ENCODE measurements at places on chromosomes 7 and 10. TPM values are rescaled to one million over a fixed set of nuclear protein-coding genes. Genes with fewer than 3 reads are reported as not detected.

ZPBP gene
- 0.47 TPM for total RNA-seq

ZNF862 gene
- total RNA-seq = 10.0 TPM

FGFBP3 gene
- total RNA-seq = 29.8 TPM

LDB3 gene
- total RNA-seq = 0.16 TPM

DNA sequence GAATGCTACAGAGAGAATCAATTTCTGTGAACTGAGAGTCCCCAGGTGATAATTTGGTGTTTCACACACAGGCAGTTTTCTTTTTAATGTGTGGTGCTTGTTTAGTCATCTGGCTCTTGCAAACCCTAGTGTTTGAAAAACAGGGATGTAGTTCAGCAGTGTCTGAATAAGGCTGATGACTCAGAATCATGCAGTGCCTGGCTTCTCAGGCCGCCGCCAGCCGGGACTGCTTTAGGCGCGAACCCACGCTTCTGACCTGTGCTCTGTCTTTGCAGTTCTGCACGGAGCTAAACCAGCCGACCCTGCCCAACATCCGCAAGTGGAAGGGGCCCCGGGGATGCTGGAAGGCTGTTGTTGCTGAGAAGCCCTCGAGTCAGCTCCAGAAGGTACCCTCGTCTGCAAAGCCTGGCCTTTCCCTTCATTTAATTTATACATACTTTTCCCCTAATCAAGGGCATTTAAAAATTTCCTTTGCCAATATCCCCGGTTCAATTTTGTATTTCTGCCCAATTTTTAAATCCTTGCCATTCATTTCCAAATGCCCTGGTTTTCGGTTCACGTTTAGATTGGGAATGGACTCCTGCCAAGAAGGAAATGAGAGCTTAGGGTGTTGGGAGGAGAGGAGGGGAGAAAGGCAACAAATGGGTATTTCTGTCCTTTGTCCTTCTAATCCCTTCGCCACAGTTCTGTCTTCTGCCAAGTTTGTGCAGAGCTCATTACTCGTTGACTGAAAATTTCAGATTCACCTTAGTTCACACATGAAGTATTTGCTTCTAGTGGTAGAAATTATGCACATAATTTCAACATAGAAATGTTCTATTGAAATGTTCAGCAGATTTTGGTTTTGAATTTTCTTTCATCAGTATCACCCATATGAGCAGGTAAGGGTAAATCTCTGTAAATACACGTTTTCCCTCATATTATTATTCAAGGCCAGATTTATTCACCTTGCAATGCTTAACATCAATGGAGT lies 108.5 kb upstream of the ANLN start:
- peak; percentile 76 for DNase-seq

DNA sequence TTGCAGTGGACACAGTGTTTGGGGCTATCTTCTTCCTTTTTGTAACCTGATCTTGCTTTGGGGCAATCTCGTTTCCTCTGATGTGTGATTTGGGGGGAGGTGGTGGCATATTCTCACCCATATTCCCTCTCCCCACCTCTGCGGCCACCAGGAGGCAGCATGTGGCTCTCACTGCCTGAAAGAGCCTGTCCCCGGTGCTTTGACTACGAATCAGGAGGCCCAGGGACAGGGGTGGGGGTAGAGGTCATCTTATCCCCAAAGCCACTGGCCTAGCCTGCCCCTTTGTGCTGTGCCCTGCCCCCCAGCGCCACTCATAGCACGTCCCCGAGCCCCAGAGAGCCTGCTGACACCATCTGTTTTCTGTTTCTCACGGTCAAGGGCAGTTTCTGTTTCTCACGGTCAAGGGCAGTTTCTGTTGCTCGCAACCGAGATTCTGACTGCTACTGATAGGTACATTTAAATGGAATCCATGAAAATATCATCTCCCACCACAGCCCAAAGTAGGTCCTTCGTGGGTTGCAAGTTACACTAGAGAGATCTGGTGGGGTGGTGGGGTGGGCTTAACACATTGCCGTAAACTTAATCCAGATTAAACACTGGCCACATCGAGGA lies 28.2 kb downstream of the PHYH start:
- peak; percentile 7 for DNase-seq

- no peak for DNase-seq
These were observed 262.9 kb upstream of the AUTS2 start for GRCh38 chr7:69335331-69335730.

DNA sequence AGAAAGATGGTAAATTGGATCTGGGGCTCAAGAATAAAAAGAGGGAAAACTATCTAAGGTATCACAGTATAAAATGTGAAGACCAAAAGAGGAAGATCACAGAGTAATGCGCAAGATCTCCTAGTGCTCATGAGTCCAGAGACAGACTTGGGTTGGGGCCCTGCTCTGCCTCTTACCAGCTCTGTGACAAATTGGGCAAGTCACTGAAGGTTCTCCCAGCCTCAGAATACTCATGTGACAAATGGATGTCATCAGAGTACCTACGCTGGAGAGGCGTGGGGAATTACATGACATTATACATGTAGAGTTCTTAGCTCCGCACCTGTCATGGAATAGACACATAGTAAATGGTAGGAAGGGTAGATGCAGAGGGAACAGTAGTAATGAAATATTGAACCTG lies 124.4 kb downstream of the DOCK4 start:
- no peak for DNase-seq

DNA sequence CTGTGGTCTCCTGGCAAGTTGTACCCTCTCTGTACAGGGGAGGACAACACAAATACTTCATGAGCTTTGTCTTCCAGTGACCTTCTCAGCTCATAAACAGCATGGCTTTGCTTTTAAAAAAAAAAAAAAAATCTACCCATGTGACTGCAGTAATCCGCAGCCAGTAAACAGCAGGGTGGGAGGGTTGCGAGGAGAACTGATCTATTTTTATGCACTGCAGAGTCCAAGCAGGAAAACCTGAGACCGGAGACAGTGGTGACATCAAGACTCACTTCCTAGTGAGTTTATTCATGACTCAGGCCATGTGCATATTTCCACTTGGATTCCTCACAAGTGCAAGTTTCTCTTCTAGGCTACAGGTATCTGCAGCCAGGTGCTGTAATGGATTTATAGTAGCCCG lies 127.9 kb downstream of the NRF1 start:
- DNase-seq = no peak

GRCh38 chr10:108592956-108593355 lies 1330.4 kb downstream of the XPNPEP1 start:
- DNase-seq = no peak

GRCh38 chr7:18498341-18498740 lies 2.8 kb downstream of the HDAC9 start:
- DNase-seq = no peak

DNA sequence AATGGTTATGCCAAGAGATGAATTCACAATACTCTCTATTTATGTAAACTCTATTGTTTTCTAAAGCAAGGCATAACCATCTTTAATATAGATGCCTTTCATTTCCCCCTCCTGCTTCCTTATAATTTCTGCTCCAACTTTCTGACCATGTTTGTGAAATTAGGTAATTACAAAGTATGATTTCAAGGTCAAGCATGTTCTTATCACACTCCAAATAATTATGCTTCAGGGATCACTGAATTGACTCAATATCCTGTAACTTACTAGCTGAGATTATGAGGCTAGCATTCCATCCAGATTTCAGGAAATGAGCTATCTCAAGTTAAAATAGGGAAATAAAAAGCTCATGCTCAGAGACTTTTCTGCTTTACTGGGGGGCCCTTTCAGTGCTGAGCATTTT lies 655.9 kb upstream of the IGFBP3 start:
- DNase-seq = no peak

DNA sequence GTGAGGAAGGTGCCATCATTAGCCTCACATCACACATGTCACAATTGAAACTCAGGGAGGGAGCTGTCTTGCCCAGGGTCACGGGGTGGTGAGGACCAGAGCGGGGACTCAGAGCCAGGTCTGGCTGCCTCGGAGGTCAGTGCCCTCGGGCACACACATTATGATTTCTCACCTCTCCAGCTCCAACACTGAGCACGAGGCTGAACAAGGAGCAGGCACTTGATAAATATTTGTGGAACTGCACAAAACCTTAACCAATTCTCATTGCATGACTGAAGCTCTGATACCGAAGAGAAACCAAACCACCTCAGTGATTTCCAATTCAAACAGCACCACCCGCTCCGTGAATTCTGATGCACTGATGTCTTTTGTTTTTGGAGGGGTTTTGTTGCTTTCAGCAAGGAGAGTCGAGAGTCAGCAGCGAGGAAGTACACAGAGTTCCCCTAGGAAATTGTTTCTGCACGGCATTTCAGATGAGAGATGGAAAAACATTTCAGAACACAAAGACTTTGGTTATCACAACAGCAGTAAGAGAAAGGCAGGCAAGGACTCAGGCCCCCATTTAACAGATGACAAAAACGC lies 55.3 kb upstream of the ZMIZ1 start:
- DNase-seq = no peak

Measured in occipital lobe (tissue), 3 donors.